Urothelium cell line (cell line): ENCODE measurements at places on chromosomes 5 and 9.

DNA sequence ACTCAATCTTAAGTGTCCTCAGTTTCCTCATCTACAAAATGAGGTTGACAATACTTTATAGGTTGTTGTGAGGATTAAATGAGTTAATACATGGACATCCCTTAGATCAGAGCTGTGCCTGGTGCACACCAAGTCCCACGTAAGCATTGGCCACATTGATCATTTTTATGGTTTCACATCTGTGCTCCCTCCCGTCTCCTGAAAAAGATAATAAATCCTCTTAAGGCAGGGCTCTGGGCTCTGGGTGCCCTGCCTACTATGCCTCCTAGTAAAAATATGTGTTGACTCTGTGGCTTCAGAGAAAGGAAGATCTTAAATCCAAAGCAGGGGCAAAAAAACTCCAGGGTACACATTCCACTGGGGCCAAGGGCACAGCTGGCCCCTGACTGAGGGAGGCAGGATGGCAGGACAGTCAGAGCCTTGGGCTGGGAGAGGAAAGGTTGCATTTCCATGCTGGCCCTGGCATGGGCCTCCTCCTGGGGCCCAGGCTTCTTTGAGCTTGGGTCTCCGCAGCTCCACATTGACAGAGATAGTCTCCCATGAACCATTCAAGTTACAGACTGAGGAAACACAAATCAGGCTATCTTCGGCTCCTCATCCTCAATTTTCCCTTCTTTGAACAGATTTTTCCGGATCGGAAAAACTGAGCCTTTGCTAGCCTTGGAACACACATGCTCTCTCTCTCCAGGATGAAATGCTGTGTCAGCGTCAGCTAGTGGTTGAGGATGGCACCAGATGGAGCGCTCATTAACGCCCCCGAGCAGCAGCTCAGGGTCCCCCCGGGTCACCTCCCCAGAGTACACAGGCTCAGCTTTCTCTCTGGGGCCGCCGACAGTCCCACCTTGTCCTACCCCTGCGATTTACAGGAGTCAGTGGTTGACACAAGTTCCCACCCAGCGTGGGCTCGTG lies 22.4 kb upstream of the KIF12 start:
- no peak for DNase-seq

GRCh38 chr9:130996205-130996604 lies 12.8 kb upstream of the LAMC3 start:
- DNase-seq = no peak

DNA sequence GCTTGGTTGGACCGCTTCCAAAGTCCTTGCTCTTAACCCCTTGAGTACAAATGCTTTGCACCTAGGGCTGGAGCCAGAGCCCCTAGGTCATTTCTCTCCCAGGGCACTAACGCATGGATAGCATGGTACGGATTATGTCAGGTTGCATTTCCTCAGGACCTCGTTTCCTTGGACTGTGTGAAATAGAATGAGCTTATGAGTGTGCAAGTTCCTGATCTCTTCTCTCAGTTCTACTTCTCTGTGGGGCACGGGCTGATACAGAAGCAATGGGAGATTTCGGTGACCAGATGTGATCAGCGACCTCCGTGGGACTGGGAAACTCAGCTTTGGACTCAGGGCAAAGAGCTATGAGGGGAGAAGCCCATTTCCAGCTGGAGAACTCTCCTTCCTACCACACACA lies 14.2 kb downstream of the SPARC start:
- DNase-seq = no peak

DNA sequence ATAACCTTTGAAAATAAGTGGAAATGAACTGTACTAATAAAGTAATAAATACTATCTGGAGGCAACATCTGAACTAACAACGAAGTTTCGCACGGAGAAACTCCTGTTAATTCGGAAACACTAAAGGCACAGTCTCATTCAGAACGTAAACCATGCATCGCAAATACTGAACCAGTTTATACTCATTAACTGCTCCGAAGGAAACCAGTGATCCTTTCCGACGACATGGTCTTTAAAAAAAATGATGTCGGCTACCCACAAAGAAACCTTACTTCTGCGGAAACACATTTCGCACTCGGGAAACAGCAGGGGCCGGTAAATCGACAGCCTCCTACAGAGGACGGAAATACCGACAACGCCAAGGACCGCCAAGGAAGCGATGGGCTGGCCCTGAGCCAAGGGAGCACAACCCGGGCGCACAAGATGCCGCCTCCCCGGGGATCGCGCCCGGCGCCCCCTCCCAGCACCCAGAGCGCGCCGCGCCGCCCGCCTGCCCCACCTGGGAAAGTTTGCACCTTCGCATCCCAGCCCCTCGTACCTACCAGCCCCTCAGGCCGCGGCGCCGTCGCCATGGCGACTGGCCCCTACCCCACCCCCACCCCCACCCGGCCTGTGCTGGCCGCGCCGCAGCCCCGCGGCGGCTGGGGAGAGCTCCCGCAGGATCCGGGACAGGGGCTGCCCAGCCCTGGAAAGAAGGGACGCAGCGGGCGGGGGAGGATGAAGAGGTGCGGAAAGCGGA lies 732 bp downstream of the PRKAA1 start:
- DNase-seq = peak; percentile 78

DNA sequence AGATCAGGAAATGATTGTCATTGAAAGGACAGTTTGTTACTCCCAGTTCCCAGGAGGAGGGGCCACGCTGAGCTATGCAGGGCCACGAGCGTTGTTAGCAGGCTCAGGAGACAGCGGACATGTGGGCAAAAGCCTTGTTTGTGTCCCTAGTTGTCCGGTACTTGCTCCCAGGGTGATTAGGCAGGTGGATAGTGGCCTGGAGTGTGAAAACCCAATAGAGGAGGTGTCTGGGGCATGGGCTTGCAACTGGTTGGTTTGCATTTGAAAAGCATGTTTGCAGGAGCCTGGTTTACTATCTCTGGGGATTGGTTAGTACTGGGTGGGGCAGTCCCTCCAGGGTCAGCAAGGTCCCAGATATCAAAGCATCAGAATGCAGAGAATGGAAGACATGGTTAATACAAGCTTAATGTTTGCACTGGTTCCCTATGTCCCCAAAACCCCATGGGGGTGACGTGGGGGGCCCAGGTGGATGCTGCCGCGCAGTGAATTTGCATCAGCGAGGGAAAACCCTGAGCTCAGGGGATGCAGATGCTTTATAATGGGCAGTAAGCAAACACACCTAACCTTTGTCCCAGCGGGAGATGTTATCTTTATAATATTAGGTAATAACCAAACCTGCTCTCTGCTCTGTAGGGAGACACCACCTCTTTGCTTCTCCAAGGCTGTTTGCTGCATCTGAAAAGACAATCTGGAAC lies 39.7 kb downstream of the ROPN1L start:
- no peak for DNase-seq

- DNase-seq = peak; percentile 54
Observed at GRCh38 chr9:26809795-26810194, 82.8 kb downstream of the CAAP1 start.

DNA sequence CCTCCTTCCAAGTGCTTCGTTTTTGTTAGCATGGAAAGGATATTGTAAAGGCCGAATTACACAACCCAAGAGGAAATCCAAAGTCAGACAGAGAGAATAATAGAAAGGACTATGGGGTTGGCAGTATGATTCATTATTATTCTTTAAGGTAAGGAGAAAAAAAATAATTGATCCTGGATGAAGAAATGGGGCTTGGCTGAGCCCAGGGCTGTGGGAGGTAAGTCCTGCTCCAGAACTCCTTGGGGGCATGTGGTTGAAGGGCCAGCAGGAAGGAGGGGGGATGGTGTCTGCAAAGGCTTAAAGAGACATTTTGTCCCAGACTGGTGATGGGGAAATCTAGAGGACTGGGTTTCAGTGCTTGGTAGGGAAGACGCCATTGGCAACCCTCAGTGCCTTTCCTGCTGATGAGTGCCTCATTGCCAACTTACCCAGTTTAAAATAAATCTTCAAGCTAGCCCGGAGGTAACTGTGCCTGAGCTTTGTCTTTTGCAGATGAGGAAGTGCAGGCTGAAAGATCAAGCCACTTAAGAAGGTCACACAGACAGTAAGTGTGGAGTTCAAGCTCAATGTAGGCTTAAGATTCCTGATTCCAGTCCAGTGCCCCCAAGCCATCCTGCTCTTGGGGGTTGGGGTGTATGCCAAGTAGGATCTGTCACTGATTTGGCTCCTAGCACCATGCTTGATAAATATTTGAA lies 30.2 kb downstream of the FOXI1 start:
- DNase-seq = no peak
